ENCODE measurements at places on chromosomes 11 and 22. TPM values are rescaled to one million over a fixed set of nuclear protein-coding genes. Genes with fewer than 3 reads are reported as not detected.

CALCA gene
- not detected for total RNA-seq

JRKL gene
- 11.5 TPM for total RNA-seq

NPAS4 gene
- total RNA-seq = not detected

CASP1 gene
- 34.4 TPM for total RNA-seq

DEFB131B gene
- total RNA-seq = not detected

C11orf87 gene
- total RNA-seq = not detected

OR52L1 gene
- total RNA-seq = not detected

PIWIL4 gene
- total RNA-seq = not detected

MS4A4E gene
- not detected for total RNA-seq

ANGPTL5 gene
- not detected for total RNA-seq

KCTD21 gene
- total RNA-seq = 11.3 TPM

MB gene
- total RNA-seq = not detected

DNA sequence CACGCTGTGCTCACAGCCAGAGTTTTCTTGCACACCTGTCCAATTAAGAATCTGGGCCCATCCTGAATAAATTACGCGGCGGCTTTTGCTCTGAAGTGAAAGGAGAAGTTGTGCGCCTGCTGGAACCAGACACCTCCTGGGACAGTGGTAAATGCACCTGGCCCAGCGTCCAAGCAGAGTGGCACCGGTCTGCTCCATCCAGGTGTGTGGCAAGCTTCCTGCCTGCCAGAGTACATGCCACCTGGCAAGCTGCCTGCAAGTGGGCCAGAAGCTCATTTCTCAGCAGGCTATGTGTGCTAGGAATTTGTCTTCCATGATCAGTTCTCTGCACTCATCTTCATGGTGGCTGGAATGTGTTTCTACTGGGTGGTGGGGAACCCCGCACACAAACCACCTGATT, 660.6 kb downstream of the ETS1 start:
- H3K27me3 ChIP-seq = no peaks in the 10 kb centered on the region
- no peak overlapping the region for H3K4me3 ChIP-seq
- peaks cover 6% of the 10 kb centered on the region for H3K4me1 ChIP-seq
- no peak overlapping the region for H3K27ac ChIP-seq

DNA sequence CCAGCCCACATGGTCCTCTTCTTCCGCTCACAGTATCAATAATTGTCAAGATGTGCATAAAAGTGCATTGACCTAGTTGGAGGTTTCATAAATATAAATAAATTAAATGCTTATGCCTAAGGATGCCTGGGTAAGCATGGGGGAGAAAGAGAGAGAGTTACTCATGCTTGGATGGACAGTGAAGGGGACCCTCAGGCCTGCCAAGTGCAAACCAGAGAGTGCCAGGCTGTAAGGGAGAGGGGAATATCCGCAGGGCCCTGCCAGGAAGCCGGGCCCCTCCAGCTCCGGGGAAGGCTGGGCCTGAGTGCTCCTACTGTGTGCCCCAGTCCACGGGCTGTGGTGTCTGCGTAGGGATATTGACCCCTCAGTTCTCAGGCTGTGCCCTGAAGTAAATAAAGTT, 214.6 kb downstream of the DSCAML1 start:
- DNase-seq = no peak
- H3K4me1 ChIP-seq = no peaks in the 10 kb centered on the region
- H3K4me3 ChIP-seq = no peak overlapping the region
- peaks cover 41% of the 10 kb centered on the region for H3K27me3 ChIP-seq
- no peaks in the 10 kb centered on the region for H3K36me3 ChIP-seq

DNA sequence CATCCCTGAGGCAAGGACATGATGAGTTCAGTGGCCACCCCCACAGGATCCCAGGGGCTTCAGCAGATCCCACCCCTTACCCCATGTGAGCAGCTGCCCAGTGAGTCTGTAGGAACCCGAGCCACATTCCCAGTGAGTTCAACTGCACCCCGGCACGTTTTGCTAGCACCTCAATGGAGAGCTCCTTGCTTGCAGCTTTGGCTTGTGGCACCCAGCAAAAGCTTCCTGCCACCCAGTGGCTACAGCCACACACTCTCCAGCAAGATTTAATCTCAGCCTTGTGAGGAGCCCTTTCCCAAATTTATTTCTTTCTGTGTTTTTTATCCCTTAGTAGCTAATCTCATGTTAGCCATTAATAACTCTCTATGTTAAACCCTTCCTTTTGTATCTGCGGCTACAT, 4.0 kb downstream of the SAA1 start:
- no peak overlapping the region for H3K4me3 ChIP-seq
- H3K27me3 ChIP-seq = no peaks in the 10 kb centered on the region
- peaks cover 17% of the 10 kb centered on the region for H3K4me1 ChIP-seq
- no peak overlapping the region for H3K27ac ChIP-seq
- DNase-seq = peak; percentile 17

DNA sequence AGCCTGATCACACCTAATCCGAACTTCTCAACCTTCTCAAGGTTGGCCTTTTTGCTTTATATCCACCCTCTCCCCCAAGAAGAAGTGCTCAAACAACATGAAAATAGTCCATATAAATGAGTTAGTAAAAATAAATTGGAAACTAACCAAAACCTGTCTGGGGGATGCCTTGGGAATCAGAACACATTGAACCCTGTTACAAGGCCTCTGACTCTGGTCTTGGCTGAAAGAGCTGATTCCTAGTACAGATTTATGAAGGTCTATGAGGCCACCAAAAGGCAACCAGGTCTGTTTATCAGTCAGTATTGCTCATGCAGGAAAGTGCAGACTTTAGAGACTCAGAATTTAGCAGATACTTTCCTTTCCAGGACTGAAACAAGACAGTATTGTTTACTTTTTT, 49.7 kb downstream of the NRXN2 start:
- DNase-seq = no peak
- peaks cover 6% of the 10 kb centered on the region for H3K4me1 ChIP-seq
- no peaks in the 10 kb centered on the region for H3K36me3 ChIP-seq
- no peak overlapping the region for H3K4me3 ChIP-seq

GRCh38 chr11:78453140-78453935, 35.7 kb upstream of the GAB2 start:
- no peak overlapping the region for H3K4me3 ChIP-seq
- no peaks in the 10 kb centered on the region for H3K4me1 ChIP-seq
- peaks cover 12% of the 10 kb centered on the region for H3K36me3 ChIP-seq

- H3K36me3 ChIP-seq = no peaks in the 10 kb centered on the region
- H3K27ac ChIP-seq = no peak overlapping the region
- H3K4me1 ChIP-seq = peaks cover 7% of the 10 kb centered on the region
- H3K27me3 ChIP-seq = no peaks in the 10 kb centered on the region
- DNase-seq = peak; percentile 84
Measured at GRCh38 chr11:72642884-72643522, 31.2 kb downstream of the PDE2A start.

GRCh38 chr22:17266251-17266971, 47.2 kb upstream of the ADA2 start:
- H3K36me3 ChIP-seq = no peaks in the 10 kb centered on the region
- H3K27ac ChIP-seq = no peak overlapping the region
- H3K27me3 ChIP-seq = no peaks in the 10 kb centered on the region
- no peak overlapping the region for H3K4me3 ChIP-seq

GRCh38 chr11:103985041-103985440, 51.4 kb upstream of the DDI1 start:
- no peaks in the 10 kb centered on the region for H3K36me3 ChIP-seq
- DNase-seq = no peak
- no peak overlapping the region for H3K4me3 ChIP-seq
- H3K27ac ChIP-seq = no peak overlapping the region
- H3K4me1 ChIP-seq = peaks cover 11% of the 10 kb centered on the region

DNA sequence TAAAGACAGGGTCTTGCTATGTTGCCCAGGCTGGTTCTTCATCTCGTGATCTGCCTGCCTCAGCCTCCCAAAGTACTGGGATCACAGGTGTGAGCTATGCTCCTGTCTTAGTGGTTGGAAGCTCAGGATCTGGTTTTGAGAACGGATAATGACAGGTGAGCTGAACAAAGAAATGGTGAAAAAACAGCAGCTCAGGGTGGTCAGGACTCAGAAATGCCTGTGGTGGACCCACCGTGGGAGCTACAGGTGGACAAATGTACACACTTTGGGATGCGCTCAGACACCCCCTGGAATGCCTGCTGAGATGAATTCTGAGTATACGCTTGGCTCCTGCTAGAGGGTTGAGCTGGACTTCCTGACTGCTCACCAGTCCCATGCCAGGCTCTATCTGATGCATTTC, 9.5 kb downstream of the RFPL1 start:
- H3K4me1 ChIP-seq = peaks cover 15% of the 10 kb centered on the region
- peaks cover 4% of the 10 kb centered on the region for H3K36me3 ChIP-seq
- no peak overlapping the region for H3K4me3 ChIP-seq
- no peaks in the 10 kb centered on the region for H3K27me3 ChIP-seq

DNA sequence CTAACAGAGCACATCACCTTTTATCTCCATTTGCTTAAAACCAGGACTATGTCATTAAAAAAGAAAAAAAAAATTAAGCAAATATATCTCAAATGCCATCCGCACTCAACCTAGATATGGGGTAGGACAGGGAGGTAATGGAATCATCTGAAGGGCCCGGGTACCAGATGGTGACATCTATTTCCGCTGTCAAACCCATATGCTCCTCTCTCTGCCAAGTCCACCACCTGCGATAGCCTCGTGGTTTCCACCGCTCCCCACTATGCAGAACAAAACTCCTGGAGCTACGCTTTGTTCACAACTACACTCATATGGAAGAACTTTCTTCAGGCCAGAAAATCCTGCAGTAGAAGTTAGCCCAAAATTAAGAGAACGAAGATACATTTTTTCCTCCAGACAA, 31.4 kb downstream of the FEZ1 start:
- H3K36me3 ChIP-seq = no peaks in the 10 kb centered on the region
- no peak for DNase-seq
- H3K4me1 ChIP-seq = no peaks in the 10 kb centered on the region
- H3K27me3 ChIP-seq = no peaks in the 10 kb centered on the region

DNA sequence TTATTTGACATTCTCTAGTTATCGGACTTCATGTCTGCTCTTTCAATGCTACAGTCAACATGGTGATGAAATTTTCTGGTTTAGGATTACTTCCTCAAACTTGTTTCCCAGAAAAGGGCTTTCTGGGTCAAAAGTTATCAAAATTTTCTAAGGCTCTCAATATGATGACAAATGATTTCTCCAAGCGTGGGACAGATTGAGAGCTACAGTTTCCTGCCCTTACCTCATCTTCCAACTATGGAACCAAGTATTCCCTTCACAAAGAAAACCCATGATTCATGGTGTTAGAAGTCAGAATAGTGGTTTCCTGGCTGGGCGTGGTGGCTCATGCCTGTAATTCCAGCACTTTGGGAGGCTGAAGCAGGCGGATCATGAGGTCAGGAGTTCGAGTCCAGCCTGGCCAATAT, 17.8 kb downstream of the MYO18B start:
- H3K27me3 ChIP-seq = no peaks in the 10 kb centered on the region
- peaks cover 27% of the 10 kb centered on the region for H3K4me1 ChIP-seq
- H3K27ac ChIP-seq = peak overlapping the region; percentile 75
- no peaks in the 10 kb centered on the region for H3K36me3 ChIP-seq

DNA sequence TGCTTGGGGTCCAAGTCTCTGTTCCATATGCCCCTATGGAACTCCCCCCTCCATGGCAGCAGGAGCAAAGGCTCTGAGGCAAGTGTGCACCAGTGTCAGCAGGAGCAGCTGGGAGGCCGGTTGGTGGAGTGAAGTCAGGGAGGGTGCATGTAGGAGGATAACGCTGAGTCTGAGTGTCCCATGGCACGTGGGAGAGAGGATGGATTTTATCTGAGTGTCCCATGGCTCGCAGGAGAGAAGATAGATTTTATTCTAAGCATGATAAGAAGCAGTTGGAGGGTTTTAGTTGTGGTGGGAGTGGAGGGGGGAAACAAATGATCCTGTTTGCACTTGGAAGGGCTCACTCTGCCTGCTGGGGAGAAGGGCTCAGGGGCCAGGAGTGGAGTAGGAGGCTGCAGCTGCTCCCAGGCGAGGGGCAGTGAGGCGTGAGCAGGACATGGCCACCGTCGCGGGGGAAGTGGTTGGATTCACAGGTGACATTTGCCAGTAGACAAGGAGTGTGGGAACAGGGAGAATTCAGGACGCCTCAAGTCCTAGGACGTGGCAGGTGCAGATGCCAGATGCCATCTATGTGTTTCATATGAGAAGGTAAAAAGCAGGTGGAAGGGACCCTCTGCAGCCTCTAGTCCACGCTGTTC, 33.6 kb upstream of the PARVG start:
- H3K4me3 ChIP-seq = no peak overlapping the region
- no peak for DNase-seq
- H3K4me1 ChIP-seq = no peaks in the 10 kb centered on the region
- no peaks in the 10 kb centered on the region for H3K36me3 ChIP-seq
- H3K27ac ChIP-seq = no peak overlapping the region
- H3K27me3 ChIP-seq = no peaks in the 10 kb centered on the region

GRCh38 chr11:101923554-101923953, 7.2 kb upstream of the ANGPTL5 start:
- DNase-seq = no peak
- H3K27ac ChIP-seq = no peak overlapping the region
- H3K27me3 ChIP-seq = no peaks in the 10 kb centered on the region
- H3K4me1 ChIP-seq = peaks cover 5% of the 10 kb centered on the region
- no peak overlapping the region for H3K4me3 ChIP-seq

- no peak overlapping the region for H3K27ac ChIP-seq
- H3K4me1 ChIP-seq = no peaks in the 10 kb centered on the region
- no peaks in the 10 kb centered on the region for H3K27me3 ChIP-seq
- H3K4me3 ChIP-seq = no peak overlapping the region
Measured at GRCh38 chr11:131186629-131187101, 183.8 kb upstream of the NTM start.

GRCh38 chr11:104073950-104074705, 37.7 kb downstream of the DDI1 start:
- no peaks in the 10 kb centered on the region for H3K27me3 ChIP-seq
- no peak overlapping the region for H3K27ac ChIP-seq
- no peaks in the 10 kb centered on the region for H3K36me3 ChIP-seq
- no peak overlapping the region for H3K4me3 ChIP-seq

GRCh38 chr11:33402066-33402465, 144.9 kb downstream of the HIPK3 start:
- no peak overlapping the region for H3K27ac ChIP-seq
- no peak overlapping the region for H3K4me3 ChIP-seq
- H3K27me3 ChIP-seq = peaks cover 23% of the 10 kb centered on the region
- H3K36me3 ChIP-seq = no peaks in the 10 kb centered on the region

GRCh38 chr22:50119768-50120251, 30.0 kb downstream of the MOV10L1 start:
- no peak for DNase-seq
- no peak overlapping the region for H3K4me3 ChIP-seq
- no peak overlapping the region for H3K27ac ChIP-seq
- peaks cover 25% of the 10 kb centered on the region for H3K27me3 ChIP-seq

GRCh38 chr22:43515902-43516301, 104.1 kb downstream of the MPPED1 start:
- peaks cover 5% of the 10 kb centered on the region for H3K36me3 ChIP-seq
- H3K27me3 ChIP-seq = peaks cover 25% of the 10 kb centered on the region
- no peak for DNase-seq
- no peaks in the 10 kb centered on the region for H3K4me1 ChIP-seq
